ENCODE measurements at places on chromosomes 16 and 17.

DNA sequence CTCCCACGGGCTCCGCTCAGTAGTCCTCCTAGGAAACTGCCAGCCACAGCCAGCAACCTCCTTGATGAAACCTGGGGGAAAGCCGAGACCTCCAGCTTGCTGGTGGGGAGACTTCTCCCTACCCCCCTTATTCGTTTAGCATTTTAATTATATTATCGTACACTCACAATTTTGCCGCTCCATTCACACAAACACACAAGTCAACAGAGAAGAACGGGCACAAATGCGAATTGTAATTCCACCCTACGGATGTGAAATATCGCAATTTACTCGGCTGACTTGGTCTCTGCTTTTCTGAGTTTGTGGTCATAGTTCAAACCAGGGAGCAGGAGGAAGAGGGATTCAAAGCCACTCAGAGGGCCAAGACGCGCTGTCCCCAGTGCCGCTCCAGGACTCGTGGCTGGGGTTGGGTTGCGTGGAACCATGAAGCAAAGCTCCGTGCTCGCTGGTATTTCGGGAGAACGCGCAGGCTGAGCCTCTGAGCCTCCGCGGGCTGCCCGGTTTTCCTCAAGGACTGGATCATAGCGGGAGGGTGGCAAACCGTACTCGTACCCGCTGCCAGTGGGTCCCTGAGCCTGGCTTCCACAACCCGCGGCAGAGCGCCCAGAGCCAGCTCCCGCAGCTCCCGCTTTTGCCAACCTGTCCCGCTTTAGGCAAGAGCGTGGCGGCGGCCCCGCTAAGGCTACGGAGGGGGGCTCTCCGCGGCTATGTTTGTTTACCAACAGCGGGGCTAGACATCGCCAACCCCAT, 2.0 kb downstream of the LHX1 start:
- DNase-seq, result no peak

DNA sequence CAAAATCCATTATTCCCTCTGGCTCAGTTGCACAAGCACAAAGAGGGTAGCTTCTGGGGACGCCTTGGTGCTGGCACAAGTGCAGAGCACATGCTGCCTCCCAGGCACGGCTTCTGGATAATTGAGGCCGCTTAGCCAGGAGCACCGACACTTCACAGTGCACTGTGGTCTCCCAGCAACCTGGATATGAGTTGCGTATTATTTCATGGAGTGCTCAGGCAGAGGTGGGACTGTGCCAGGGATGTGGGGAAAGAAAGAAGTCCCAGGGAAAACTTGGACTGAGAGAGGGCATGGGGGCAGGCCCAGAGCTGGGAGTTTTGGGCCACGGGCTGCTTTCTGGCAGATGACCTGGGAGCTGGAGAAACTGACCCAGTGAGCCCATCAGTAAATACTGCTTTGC, 37.5 kb downstream of the MPRIP start:
- DNase-seq, result no peak

DNA sequence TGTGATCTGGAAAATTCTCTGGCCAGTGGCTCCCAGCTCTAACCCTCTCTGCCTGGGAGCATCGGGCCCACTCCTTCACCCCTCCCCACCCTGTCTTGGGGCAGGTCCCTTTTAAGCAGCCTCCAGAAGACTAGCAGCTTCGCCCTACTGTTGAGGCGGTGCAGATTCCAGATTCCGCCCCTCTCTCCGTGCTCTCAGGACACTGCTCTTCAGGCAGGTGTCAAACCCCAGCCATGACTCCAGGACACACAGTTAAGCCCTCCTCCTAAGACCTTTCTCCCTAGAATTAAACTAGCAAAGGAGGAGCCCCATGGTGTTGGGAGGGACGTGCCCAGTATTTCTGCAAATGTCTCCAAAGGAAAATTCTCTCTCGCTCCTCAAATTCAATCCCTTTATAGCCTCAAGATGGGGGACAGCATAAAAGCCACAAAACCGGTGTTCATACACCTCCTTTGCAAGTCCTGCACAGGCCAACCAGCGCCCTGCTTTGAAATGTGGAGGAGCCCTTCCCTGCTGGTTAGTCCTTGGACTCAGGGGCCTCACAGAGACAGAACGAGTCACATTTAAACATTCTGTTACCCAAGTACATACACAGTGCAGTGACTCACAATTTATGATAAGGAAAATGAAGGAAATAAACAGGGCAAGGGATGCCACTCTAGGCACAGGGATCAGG, 7.2 kb downstream of the LPO start:
- DNase-seq, result no peak

- DNase-seq, result no peak
Measured at GRCh38 chr16:12162151-12162985, 185.8 kb downstream of the SNX29 start.

GRCh38 chr16:71453036-71453435, 9.0 kb downstream of the ZNF23 start:
- DNase-seq, result no peak

DNA sequence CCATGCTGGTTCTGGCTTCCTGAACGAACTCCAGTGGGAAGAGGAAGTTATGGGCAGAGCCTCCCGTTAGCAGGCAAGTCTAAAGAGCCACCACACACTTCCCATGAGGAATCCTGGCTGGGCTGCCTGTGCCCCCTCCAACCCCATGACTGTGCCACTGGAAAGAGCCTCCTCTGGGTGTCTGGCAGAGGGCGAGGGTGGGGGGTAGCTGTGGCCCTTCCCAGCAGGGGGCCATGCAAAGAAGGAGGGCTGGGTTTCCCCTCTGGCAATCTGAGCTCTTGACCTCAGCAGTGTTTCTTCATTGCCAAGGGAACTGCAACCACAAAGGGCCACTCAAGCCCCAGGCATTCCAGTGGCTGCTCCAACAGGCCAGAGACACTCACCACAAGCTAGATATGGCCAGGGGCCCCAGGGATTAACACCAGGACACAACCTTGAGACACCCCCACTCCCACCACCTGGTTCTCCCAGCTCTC, 1.7 kb upstream of the RRAD start:
- no peak for DNase-seq

GRCh38 chr16:48914070-48914469, 304.1 kb upstream of the N4BP1 start:
- no peak for DNase-seq

GRCh38 chr17:59897090-59897489, 4.2 kb downstream of the RPS6KB1 start:
- no peak for DNase-seq

GRCh38 chr17:4766723-4767122, 5.0 kb upstream of the TM4SF5 start:
- no peak for DNase-seq

DNA sequence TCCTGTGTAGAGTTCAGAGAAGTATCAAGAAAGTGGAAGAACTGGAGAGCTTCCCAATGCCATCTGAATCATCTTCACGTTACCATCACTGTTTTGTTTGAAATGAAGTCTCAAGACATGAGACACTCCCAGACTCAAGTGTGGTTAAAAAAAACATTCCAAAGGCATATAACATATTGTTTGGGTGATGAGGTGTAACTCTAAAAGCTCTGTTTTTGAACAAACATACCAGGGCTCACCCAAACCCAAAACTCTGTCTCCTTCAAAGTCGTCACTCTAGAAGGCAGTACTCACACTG, 6.3 kb upstream of the ZCCHC14 start:
- DNase-seq, result no peak

DNA sequence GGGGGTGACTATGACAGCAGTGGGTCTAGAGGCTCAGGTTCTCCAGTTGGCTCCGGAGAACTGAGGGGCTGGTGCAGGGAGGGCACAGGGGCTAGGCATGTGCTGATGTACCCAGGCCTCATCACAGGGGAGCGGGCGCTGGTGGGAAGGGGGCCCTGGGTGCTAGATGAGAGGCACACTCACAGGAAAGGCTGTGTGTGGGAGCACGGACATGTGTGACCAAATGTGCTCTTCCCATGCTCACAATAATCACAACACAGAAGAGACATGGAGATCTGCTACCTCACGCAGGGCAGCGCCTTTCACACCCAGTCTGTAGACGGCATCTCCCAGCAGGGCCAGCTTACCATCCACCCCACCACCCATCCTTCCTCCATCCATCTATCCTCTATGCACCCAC, 17.4 kb upstream of the RASD1 start:
- DNase-seq, result no peak

DNA sequence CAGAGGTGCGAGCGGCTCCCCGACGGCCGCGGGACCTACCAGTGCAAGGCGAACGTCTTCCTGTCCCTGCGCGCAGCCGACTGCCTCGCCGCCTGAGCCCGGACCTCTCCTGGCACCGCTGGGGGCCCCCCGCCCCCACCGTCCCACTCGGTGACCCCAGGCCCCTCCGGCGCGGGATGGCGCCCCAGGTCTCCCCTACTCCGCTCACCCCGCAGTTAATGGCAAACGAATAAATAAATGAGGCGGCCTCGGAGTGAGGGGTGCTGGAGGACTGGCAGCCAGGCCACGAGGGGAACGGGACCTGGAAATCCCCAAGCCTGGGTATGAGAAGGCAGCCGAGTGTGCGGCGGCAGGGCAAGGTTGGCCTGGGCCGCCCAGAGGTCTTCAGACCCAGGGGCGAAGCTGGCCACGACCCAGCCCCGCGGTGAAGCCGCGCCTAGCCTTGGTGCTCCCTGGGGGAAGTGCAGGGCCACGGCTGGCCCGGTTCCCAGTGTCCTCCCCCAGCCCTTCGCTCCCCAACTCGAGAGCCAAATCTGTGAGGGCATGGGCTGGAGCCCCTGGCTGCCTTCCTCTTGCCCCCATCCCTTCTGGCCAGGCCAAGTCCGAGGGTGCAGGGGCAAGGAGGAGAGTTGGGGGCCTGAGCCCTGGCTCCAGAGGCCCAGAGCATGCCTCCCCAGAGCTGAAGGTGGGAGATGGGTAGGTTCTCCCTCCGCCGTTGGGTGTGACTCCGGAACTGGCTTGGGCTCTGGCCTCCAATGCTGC, 796 bp downstream of the NPB start:
- no peak for DNase-seq

DNA sequence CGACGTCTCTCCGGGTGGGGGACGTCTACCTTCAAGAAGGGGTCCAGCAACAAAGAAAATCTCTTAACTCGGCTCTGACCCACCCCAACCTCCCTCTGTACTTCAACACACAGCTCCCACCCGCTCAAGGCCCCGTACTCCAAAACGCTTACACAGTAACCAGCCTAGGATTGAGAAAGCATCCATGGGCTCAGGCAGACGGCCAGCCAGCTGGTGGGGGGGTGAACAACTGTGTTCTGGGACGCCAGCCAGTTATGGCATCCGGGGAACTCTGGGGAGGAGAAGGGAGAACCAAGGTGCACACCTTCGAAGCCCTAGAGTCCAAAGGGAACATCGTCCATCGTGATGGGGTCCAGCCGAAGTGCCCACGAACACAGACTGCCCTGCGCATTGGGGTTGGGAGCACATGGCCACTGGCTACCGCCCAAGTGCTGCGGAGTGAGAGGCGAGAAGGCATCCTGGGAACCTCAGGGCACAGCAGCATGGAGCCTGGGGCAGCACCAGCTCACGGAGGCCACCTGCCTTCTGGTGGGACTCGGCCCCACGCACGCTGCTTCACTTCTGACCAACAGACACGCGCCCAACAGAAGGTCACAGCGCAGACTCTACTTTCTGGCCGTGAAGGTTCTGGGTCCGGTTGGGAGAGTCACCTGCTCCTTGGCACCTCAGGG, 14.3 kb downstream of the SLC16A3 start:
- no peak for DNase-seq

- DNase-seq, result no peak
Measured at GRCh38 chr16:59737274-59737673, 1003.2 kb upstream of the GOT2 start.

GRCh38 chr16:68707340-68708152, 29.5 kb upstream of the CDH1 start:
- DNase-seq, result no peak

GRCh38 chr17:61836266-61837174, 26.8 kb downstream of the BRIP1 start:
- no peak for DNase-seq

DNA sequence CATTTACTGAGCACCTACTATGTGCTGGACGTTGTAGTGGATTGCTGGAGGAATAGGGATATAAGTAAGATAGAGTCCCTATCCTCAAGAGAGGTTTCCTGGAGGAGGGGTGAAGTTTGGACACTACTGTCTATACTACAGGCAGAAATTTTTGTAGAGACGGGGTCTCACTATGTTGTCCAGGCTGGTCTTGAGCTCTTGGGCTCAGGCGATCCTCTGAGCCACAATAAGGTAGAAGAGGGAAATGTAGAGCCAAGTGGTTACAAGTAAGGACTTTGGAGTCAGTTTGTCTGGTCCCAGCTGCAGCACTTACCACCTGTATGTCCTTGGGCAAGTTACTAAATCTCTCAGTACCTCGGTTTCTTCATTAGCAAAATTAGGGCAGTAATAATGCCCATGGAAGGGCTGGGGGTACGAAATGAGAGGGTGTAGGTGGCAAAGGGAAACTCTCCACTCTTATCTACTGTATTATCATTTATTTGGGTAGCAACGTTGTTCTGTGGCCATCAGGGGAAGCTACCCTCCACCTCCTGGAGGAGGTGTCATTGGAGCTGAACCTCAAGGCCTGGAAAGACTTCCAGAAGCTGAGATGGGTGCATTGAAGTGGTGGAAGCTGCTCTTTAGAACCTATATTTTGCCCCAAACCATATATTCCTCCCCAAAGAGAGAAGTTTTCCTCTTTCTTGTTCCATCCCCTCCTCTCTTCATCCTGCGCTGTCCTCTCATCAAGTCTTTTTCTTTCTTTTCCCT, 34.9 kb upstream of the DHX8 start:
- DNase-seq, result no peak

GRCh38 chr16:51071326-51071725, 79.7 kb downstream of the SALL1 start:
- no peak for DNase-seq

- no peak for DNase-seq
Measured at GRCh38 chr16:81896902-81897301, 114.4 kb downstream of the SDR42E1 start.

DNA sequence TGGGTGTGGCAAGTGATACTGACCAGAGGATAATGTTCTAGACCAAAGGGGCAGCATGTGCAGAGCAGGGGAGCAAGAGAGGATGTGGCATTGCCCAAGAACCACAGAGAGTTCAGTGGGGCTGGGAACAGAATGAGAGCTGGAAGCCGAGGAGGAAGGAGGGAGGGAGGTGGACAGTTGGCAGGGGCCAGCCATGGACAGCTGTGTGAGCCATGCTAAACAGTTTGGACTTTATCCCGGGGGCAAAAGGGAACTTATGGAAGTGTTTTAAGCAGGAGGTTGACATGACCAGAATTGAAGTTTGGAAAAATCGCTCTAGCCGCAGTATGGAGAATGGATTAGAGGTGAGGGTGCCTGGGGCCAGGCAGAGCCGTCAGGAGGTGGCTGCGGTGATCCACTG, 29.4 kb upstream of the TMEM132E start:
- DNase-seq, result no peak

DNA sequence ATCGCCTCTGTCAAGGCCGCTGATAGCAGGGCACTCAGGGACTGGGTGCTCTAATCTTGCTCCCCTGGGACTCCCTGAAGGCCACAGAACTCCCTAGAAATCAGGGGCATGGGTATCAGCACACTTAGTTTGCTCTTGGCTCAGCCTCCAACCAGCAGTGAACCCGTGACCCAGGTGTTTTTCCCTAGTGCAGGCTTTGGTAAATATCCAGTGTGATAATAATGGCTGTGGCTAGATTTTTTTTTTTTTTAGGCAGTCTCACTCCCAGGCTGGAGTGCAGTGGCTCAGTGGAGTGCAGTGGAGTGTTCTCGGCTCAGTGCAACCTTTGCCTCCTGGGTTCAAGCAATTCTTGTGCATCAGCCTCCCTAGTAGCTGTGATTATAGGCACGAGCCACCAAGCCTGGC, 10.3 kb downstream of the NUPR1 start:
- no peak for DNase-seq
